ENCODE measurements at places on chromosomes 12 and 14. TPM values are rescaled to one million over a fixed set of nuclear protein-coding genes. Genes with fewer than 3 reads are reported as not detected.

MMP19 gene
- 5.2 TPM for total RNA-seq

TIGAR gene
- 2.6 TPM for total RNA-seq

- DNase-seq, result no peak
- no peak overlapping the region for H3K27ac ChIP-seq
- no peak overlapping the region for H3K4me3 ChIP-seq
- no peaks in the 10 kb centered on the region for H3K4me1 ChIP-seq
- no peaks in the 10 kb centered on the region for H3K36me3 ChIP-seq
- H3K27me3 ChIP-seq, result no peaks in the 10 kb centered on the region
These were observed 3.1 kb upstream of the RNASE9 start for GRCh38 chr14:20563971-20564370.

- H3K27me3 ChIP-seq, result no peaks in the 10 kb centered on the region
- no peak overlapping the region for H3K4me3 ChIP-seq
- no peak for DNase-seq
- no peaks in the 10 kb centered on the region for H3K36me3 ChIP-seq
These were observed 211.2 kb upstream of the LRIG3 start for GRCh38 chr12:59131462-59131861.

- DNase-seq, result peak; percentile 73
- peak overlapping the region; percentile 96 for H3K4me3 ChIP-seq
- peak overlapping the region; percentile 97 for H3K27ac ChIP-seq
- H3K27me3 ChIP-seq, result no peaks in the 10 kb centered on the region
- H3K36me3 ChIP-seq, result no peaks in the 10 kb centered on the region
These were observed 411 bp downstream of the BTBD7 start for GRCh38 chr14:93332397-93332852.

DNA sequence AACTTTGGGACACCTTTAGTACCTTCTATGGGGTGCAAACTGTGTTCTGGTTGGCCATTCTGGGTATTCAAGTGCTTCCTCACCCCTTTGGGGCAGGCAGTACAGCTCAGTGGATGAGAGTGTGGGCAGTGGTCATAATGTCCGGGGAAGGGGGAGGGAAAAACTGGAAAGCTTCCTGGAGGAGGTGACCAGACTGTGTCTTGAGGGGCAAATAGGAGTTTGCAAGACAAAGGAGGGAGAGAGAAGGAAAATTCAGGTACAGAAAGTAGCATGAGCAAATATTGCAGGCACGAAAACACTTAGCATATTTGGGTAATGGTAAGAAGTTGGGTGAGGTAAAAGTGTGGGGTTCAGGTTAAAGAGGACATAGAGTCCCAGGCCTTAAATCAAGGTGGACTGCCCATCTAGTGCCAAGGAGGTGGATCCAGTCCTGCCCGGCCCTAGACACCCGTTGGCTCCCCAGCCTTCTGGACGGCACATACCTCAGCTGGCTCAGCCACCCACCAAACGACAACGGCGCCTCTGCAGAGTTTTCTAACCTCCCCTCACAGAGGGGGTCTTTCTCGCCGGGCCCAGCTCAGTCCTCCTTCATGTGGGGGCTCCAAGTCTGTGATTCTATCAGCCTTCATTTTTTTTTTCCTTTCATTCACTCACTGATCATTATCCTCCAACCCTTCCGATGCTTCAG lies 86.4 kb downstream of the DICER1 start:
- no peak overlapping the region for H3K4me3 ChIP-seq
- H3K4me1 ChIP-seq, result no peaks in the 10 kb centered on the region
- DNase-seq, result no peak
- no peaks in the 10 kb centered on the region for H3K36me3 ChIP-seq

DNA sequence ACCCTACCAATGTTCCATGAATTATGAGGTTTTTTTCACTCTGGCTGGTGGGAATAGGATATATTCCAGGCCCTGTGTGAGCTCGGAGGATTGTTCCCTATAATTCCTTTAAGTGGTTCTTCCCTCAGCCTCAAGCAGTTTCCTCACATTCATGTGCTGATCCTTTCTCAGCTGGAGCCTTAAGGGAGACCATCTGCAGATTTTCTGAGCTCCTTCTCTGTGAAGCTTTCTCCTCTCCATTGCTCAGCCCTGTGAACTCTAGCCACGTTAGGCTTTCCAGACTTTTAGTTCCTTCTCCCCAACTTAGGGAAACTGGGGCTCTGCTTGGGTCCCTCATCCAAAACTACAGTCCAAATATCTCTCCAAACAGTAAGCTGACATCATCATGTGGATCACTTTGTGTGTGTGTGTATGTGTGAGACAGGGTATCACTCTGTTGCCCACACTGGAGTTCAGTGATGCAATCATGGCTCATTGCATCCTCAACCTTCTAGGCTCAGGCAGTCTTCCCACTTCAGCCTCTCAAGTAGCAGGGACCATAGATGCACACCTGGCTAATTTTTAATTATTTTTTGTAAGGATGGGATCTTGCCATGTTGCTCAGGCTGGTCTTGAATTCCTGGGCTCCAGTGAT lies 219.5 kb upstream of the OTX2 start:
- H3K27ac ChIP-seq, result no peak overlapping the region
- H3K4me1 ChIP-seq, result no peaks in the 10 kb centered on the region
- H3K36me3 ChIP-seq, result no peaks in the 10 kb centered on the region
- H3K27me3 ChIP-seq, result no peaks in the 10 kb centered on the region
- no peak overlapping the region for H3K4me3 ChIP-seq

Measured in transverse colon (tissue), 4 donors.